ENCODE measurements at places on chromosomes 16 and 17.

DNA sequence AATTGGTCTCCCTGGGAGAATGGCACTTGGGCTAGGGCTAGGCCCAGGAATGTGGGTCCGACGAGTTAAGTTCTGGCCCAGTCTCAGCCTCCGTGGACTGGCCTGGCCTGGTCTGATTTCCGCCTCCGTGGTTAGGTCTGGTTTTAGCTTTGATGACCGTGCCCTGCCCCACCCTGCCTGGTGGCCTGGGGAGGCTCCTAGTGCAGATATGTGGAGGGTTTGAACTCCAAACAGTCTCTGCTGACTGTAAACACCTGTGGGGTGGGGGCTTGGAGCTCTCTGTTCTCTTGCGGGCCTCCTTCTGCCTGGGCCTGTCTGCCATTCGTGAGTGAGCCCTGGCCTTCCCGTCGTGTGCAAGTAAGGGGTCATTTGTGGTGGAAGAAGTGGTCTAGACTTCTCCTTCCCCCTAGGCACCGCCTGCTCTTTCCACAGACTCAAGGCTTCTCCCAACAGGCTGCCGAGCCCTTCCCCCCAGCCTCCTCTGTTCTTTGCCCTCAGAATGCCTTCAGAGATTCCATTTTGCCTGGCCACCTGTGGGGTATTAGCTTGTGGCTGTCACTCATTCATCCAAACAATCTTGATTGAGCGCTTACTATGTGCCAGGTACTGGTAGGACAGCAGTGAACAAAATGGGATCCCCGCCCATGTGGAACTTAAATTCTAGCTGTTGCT, 1.6 kb downstream of the ATP6V0C start:
- DNase-seq = peak; percentile 12

- no peak for DNase-seq
These were observed 19.0 kb downstream of the TRPV1 start for GRCh38 chr17:3590231-3590630.

DNA sequence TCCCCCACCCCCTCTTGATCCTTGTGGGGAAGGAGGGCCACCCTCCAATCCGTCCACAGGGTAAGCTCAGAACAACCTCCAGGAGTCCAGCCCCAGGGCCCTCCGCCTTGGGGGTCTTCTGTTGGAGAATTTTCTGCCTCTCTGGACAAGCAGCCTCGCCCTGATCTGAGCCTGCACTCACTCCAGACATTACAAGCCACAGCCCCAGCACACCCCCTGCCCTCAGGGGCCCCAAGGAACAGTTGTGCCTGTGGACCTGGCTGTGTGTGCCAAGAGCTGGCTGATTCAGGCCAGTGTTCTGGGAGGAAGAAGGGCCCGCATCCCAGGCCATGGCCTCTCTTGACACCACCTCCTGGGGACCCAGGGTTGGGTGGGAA, 477 bp upstream of the ARHGAP27 start:
- no peak for DNase-seq

- DNase-seq = no peak
These were observed 89.8 kb downstream of the SHISA6 start for GRCh38 chr17:11330826-11331225.

GRCh38 chr16:56606476-56607108, 1.8 kb upstream of the MT2A start:
- DNase-seq = no peak
